Tongue (tissue), 3 donors: ENCODE measurements at places on chromosomes 7 and 10.

- no peak for DNase-seq
Observed at GRCh38 chr10:15254808-15255648, 86.5 kb upstream of the NMT2 start.

- DNase-seq, result peak; percentile 59
Observed at GRCh38 chr10:132397671-132398565, 918 bp downstream of the PWWP2B start.

GRCh38 chr7:131104596-131105293 lies 222.9 kb upstream of the MKLN1 start:
- DNase-seq, result no peak

DNA sequence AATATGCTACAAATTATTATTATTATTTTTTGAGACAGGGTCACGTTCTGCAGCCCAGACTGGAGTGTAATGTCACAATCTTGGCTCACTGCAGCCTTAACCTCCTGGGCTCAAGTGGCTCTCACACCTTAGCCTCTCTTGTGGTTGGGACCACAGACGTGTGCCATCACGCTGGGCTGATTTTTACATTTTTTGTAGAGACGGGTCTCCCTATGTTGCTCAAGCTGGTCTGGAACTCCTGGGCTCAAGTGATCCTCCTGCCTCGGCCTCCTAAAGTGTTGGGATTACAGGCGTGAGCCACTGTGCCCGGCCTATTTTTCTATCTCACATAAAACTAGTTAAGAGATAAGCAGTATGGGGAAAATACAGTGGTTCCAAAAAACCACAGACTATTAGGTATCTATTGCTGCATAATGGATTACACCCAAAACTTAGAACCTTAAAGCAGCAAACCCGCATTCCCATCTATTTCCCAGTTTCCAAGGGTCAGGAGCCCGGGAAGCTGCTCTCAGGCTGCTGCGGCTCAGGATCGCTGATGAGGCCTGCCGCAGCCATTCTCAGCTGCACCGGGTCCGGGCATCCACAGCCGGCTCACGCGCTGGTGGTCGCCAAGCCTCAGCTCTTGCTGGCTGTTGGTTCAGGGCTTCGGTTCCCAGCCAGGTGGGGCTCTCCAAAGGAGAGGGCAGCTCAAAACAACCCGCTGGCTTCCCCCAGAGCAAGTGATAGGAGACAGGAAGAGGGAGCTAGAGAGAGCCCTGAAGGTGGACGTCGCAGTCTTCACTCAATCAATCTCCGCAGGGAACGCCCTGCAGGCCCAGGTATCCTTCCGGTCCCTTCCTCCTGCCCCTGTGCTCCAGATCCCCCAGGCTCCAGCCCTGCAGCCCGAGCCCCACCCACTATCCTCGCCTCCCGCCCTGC lies 128.2 kb downstream of the UBE2H start:
- DNase-seq, result no peak

- DNase-seq, result peak; percentile 50
Observed at GRCh38 chr7:155454183-155455112, 3.5 kb upstream of the EN2 start.

GRCh38 chr7:124779194-124779593 lies 13.6 kb upstream of the GPR37 start:
- no peak for DNase-seq

- DNase-seq, result no peak
Observed at GRCh38 chr7:115023219-115023618, 101.3 kb downstream of the MDFIC start.

- DNase-seq, result peak; percentile 75
Observed at GRCh38 chr10:72016608-72017300, 52.6 kb downstream of the CHST3 start.

DNA sequence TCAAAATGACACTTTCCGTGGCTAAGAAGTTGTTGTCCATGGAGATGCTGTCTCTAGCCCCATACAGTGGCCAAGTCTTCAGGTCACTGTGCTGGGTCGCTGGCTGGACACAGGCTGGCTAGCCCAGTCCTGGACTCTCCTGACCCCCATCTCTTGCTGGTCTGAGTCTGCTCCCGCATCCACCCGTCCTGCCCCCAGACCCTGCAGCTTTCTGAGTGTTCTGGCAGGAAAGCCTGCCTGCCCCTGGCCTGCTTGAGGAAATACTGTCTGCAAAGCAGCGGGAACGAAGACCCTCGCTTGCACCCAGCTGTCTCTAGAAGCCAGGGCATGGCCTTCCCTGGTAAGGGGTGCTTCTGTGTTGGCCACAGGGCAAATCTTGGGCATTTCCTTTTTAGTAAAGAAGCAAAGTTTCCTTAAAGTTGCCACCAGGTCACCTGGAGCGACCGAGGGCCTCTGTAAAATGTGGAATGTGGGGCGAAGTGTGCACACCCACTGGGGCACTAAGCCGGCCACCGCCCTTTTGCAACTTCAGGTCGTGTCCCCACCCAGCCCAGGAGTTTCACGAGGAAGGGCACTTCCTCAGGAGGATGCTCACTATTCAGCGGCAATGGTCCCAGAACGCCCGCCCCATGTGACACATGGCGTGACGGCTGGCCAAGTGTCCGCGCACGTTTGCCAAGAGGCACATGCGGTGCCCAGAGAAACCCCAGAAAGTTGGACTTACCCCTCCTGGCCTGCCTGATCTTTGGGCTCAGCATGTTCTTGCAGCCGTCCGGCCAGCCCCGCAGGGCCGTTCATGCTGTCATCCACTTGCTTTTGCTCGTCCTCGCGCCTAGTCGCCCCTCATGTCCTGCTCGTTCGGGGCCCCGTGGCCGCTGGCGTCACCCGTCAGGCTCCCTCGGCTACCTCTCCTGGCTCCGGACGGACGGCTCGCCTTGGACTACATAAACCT lies 558 bp downstream of the ARHGAP22 start:
- no peak for DNase-seq

GRCh38 chr7:83394776-83395175 lies 232.1 kb upstream of the PCLO start:
- no peak for DNase-seq

DNA sequence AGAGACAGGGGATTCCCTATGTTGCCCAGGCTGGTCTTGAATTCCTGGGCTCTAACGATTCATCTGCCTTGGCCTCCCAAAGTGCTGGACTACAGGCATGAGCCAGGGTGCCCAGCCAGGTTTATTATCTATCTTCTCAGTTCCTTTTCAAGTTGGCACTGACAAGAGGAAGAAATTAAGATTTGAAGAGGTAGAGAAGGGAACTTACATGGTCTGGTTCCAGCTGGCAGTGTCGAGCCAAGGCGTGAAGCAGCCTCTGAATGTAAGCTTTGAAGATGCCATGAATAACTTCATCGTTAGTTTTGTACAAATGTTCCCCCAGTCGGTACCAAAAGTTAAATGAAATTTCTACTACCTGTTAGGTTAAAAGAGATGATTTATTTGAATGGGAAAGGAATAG lies 57.7 kb downstream of the TNPO3 start:
- no peak for DNase-seq

DNA sequence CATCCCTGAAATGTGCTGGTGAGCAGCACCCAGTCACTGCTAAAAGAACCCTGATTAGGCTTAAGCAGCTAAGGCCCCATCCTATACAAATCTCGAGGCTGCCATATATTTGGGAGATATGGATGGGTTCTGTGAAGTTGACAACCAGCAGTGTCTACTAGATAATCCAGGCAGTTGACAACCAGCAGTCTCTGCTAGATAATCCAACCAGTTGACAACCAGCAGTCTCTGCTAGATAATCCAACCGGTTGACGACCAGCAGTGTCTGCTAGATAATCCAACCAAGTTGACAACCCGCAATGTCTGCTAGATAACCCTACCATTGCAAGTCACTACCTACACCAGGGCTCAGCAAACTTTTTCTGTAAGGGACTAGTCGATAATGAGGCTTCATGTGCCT lies 58.3 kb upstream of the KDM7A start:
- DNase-seq, result no peak

DNA sequence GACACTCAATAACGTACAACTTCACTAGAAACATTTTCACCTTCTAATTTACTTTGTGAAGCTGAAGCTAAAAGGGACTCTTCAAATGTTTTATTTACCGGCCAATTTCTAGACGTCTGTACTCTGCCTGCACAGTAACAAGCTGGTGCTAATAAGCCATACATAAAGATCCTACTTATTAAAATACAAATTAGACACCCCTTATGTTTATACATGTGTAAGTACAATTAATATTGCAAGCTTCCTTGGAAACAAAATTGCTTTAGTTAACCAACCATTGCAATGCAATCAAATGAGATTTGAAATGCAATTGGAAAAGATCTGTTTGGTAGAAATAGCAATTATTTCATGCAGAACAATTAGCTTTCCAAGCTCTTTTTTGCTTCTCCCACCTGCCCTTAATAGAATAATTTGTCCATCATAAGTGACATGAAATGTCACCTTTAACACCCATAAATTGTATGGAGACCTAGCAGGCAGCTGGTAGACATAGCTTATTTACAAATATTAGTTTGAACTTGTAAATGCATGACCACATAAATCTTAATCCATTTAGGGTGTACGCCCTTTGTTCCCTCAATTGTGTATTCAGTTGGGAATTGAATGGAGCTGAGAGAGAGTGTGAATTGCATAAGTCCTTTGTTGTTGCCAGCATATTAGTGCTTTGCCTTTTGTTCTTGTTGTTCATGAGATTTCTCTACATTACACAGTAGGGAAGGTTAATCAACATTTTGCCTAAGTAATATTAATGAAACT lies 277.1 kb downstream of the CACNA2D1 start:
- no peak for DNase-seq

DNA sequence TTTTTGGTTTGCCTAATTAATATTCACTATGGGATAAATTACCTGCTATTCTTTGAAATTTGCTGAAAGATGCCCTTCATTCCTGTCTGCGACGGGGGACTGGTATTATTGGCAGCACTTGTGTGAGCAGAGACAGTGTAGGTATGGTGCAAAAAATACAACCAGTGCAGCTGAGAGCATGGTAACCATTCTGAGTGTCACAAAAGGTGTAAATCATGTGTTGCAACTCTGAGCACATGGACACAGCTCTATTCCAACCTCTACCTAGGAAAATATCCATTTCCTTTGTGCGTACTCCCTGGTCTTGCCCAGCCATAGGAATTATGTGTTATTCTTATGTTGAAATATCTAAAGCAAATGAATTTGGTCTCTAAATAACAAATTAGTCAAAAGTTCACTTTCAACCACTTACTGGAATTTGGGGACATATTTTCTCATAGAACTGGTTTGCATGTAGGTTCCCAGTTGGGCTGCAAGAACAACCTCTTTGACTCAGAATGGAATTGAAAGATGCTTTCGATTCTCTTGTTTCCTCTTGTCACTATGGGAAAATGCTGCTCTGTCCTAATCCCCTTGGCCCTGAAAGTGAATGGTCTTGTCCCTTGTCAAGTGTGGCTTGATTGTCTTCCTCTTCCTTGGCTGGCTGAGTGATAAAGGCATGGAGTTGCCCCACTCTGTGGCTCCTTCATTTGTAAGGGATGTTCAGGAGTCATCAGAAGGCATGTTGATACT lies 57.0 kb downstream of the CELF2 start:
- no peak for DNase-seq

DNA sequence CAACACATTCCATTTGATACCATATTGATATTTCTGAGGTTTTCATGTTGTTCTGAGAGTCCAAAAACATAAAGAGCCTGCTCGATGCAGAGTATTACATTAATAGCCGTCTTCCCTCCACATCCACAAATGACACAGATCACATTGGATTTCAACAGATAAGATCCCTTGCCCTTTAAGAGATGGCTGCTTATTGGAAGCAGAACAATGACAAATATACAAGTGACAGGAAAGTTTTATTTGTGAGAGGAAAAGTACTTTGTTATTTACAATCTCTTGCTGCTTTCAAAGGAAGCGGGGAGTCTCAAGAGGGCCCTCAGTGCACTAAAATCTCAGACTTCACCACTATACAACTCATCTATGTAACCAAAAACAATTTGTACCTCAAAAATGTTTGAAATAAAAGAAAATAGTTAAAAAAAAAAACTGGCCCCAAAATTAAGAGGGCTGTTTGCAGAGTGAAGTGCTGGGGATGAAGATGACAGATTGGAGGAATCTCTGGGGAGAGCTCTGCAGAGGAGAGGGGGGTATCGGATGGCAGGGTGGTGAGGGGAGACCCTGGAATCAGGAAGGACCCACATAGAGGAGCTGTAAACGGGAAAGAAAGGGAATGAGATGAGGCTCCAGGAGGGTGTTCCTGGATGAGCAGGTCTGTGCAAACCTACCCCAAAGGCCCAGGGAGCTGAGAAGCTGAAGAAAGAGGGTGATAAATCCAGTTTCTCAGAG lies 42.5 kb upstream of the ZNF438 start:
- no peak for DNase-seq

GRCh38 chr7:78222001-78222751 lies 423.6 kb downstream of the PHTF2 start:
- no peak for DNase-seq

- no peak for DNase-seq
Observed at GRCh38 chr7:37580376-37580775, 103.2 kb upstream of the GPR141 start.

DNA sequence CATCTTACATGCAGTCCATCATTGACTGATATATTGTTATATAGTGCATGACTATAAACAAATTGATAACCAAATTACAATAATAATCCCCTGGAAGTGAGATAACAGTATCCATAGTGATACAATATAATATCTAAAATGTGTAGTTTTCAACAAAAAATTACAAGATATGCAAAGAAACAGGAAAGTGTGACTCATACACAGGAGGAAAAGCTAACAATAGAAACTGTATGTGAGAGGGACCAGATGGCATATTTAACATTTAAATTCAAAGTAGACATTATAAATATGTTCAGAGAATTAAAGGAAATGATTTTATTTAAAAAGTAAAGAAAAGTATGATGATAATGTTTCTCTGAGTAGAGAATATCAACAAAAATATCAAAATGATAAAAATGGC lies 8.0 kb downstream of the OR9A2 start:
- DNase-seq, result no peak

DNA sequence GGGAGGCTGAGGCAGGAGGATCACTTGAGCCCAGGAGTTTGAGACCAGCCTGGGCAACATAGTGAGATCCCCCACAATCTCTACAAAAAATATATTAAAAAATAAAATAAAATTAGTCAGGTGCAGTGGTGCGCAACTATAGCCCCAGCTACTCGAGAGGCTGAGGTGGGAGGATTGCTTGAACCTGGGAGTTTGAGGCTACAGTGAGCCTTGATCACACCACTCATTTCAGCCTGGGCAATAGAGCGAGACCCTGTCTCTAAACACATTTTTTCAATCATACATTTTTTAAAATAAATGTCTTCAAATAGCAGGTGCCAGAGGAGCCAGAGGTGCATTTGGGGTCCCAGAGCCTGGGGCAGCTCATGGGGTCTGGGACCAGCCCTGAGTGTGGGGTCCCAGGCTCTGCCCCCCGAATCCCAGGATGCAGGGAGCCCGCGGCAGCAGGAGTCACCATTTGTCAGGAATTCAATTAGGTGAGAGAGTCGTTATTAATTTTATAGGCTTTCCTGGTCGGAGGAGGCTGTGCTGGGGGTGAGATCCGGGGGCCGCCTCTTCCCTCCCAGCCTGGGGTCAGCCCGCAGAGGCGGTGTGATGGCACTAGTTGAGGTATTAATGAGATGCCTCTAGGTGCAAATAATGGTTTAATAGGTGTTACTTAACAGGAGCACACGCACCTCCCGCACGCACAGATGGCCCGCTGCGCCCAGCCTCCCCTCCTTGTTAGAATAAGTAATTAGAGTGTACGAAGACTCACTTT lies 78.3 kb downstream of the MICALL2 start:
- no peak for DNase-seq

- peak; percentile 15 for DNase-seq
Observed at GRCh38 chr10:99709480-99710229, 22.3 kb downstream of the COX15 start.
